MG63 (cell line): ENCODE measurements at places on chromosomes 5 and 9. TPM values are rescaled to one million over a fixed set of nuclear protein-coding genes. Genes with fewer than 3 reads are reported as not detected.

DNA sequence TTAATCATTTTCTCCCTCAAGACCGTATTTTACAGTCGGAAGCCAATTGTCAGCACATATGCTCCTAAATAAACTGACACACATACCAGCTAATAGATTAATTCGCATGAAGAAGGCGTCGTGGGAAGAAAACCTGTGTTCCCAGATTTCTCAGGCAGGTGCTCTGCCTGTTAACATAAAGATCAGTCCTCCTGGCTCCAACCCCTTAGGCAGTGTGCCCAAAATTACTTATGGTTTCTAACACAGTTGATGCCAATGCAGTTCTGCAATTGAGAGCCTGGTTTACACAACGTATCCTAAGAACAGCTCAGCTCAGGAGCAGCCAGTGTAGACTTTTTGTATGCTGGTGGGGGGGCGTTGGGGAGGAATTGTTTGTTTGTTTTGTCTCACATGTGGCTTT lies 208.3 kb downstream of the ENC1 start:
- no peak for DNase-seq

DNA sequence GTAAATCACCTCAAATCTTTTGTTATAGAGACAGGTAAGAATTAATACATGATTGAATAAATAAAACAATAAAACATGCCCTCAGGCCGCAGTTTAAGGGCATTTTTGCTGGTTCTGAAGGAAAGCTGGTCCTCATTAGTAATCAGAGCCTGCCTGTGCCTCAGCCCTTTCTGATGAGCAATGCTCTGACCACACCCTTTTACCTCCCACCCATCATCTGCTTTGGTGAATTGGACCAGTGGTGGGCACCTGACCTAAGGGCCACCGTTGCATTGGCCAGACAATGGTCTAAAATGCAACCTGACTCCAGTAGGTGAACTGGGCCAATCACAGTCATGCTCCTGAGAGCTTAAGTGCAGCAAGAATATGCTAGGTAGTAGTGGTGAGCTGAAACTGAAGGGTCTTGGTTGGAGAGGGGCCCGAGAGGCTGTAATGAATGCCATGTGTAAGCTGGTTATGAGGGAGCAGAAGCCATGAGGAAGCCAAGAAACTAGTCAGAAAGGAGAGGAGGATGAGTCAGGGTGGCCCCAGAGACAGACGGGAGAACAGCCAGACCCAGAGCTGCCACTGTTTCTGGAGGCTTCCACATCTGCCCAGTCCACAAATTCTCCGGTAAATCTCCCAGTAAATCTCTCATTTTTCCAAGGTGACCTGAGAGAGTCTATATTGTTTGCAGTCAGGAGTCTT lies 45.5 kb upstream of the ZSWIM6 start:
- DNase-seq: peak; percentile 68

DNA sequence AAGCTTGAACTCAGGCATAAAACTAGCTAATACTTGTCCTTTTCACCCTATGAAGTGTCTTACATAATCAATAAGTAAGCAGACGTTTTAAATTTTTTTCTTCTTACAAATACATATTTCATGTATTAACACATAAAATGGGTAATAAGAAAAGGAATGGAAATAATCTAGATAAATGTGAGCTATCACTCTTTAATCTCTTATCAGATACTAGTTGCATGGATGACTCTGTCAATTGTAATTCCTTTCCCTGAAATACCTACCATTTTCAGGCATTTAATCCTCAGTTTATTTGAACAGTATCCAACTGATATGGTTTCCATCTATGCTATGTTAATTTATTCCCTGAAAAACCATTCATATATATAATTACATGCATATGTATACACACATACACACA lies 166.0 kb upstream of the RGS7BP start:
- DNase-seq: no peak

DNA sequence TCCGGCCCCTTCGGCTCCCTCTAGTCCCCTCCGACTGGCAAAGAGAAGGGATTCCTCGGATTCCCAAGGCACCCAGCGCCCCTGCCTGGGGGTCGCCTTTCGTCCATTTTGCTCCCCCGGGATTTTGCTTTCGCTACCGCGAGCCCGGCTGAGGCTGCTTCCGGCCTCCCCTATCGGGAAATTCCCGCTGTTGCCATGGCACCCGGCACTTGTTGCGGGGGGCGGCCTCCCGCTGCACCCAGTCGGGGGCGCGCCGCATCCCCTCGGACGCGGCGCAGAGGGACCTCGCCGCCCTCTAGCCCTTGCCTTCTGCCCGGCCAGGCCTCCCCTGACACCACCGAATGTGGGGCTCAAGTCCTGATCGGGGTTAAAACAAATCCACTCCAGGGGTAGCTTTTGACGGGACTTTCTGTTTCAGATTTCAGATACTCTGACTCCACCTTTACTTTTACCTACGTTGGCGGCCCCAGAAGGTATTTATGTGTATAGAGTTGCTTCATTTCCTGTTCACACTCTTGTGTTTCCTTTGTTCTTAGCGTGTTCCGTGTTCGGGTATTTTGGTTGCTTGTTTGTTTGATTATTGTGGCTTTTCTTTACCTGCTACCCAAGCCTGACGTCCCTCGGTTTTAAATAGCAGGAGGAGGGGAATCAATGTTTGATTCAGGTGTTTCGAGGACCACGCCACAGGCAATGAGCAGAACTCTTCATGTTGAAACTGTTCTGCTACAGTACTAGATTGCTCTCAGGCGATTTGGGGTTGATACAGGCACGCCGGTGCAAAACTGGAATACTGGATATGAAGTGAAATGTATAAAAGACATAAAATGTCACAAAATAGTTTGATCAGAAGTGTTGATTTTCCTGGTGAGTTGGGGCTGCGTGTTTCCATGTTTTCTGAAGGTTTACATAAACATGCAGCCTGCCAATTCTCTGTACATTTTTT lies 1.5 kb downstream of the PARP8 start:
- DNase-seq: peak; percentile 54

GRCh38 chr9:136690806-136691261 lies 3.6 kb upstream of the AGPAT2 start:
- DNase-seq: no peak

GRCh38 chr5:55454282-55454681 lies 80.5 kb downstream of the PLPP1 start:
- DNase-seq: no peak

The KCTD16 gene
- total RNA-seq: 0.02 and 0.13 TPM in 2 replicates

The PCDHGA8 gene
- total RNA-seq: 0.03 and 0.59 TPM in 2 replicates

The GCNT4 gene
- total RNA-seq: 0.02 TPM in 1 of 2 replicates, not detected in the other
